ENCODE measurements at places on chromosomes 3 and 15. TPM values are rescaled to one million over a fixed set of nuclear protein-coding genes. Genes with fewer than 3 reads are reported as not detected.

HYAL3 gene
- total RNA-seq, result 5.3 TPM

DNA sequence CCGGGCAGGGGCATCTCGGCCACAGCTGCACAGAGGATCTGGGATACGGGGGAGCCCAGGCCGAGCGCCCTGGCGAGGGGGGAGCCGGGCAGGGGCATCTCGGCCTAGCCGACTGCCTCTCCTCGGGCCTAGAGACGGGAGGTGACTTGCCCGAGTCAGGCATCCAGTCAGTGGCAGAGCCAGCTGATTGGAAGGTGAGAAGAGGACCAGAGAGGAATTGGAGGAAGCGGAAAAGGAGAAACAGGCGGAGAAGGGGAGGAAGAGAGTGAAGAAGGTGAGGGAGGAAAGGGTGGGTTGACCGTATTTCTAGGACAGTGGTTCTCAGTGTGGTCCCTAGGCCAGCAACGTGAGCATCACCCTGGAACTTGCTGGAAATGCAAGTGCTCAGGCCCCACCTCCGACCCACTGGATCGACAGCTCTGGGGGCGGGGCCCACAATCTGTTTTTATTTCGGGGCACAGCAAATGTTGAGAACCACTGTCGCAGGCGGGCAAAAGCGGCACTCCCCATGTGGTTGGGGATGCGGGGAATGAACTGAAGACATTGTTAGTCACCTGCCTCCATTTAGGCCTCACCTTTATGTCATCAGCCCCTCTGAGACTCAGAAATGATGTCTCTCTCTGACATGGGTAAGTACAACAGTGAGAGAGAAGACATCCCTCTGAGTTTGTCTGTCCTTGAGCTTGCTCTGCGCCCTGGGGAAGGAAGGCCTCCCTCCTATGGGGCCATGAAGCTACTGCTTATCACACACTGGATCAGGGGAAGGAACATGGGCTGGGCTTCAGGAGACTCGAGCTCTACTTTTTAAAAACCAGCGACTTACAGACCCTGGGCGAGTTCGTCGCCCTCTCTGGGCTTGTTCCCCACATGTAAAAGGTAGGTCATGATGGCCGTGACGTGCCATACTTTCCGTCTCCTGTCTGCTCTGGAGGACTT lies 1.0 kb upstream of the MELTF start:
- DNase-seq, result no peak

GRCh38 chr15:27418726-27419125 lies 447.7 kb downstream of the GABRG3 start:
- no peak for DNase-seq

DNA sequence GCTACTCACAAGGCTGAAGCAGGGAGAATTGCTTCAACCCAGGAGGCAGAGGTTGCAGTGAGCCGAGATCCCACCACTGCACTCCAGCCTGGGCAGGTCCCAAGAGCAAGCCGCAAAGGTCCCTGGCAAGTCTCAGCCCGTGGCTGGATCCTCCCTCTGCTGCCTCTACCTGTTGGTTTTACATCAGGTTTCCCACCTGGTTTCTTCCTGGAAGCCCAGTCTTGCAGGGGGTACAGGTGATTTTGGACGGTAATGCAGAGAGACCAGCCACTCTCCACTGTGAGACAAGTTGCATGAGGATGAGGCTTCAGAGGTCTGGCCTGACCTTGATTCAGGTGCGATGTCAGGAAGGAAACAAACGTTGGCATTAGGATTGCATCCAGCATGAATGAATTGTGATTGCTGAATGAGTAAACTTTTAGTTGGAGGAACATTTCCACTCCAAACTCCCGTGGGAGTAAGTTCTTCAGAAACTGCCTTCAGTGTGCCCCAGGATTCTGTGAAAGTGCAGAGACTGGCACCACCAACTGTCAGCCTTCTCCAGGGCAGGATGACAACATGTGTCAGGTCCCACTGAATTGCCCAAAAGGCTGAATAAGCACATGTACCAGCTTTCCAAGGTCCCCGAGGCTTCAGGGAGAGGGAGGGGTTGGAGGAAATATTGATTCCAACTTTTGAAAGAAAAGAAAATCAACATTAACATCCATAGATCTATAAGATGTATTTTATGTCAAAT lies 189.4 kb downstream of the TJP1 start:
- DNase-seq, result no peak

- DNase-seq, result no peak
Measured at GRCh38 chr15:92840149-92840548, 60.0 kb upstream of the CHD2 start.

- DNase-seq, result no peak
Measured at GRCh38 chr3:153163393-153163724, 1.3 kb downstream of the RAP2B start.

DNA sequence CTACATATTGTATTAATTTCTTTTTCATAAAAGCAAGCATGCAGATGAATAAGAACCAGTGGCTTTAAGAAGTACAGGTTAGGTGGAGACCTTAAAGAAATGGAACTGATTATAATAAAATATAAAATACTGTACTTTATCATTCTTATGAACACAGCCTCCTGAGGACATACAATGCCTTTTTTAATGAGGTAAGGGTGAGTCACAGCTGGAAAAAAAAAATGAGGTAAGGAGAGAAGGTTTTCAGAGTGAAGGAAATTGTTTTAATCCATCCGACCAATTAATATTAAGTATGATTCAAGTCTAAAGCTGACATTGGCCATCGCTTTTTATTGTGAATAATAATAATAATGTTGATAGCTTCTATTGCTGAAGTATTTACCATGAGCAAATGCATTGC lies 170.3 kb upstream of the SOX2 start:
- DNase-seq, result no peak

- no peak for DNase-seq
Measured at GRCh38 chr15:80141916-80142598, 10.7 kb upstream of the FAH start.

Data from T-cell (primary cell).